Colonic mucosa (tissue), 4 donors: ENCODE measurements at places on chromosomes 12 and 14. TPM values are rescaled to one million over a fixed set of nuclear protein-coding genes. Genes with fewer than 3 reads are reported as not detected.
A peak's percentile ranks its signal among the peaks of the same experiment; 100 is the strongest.

DNA sequence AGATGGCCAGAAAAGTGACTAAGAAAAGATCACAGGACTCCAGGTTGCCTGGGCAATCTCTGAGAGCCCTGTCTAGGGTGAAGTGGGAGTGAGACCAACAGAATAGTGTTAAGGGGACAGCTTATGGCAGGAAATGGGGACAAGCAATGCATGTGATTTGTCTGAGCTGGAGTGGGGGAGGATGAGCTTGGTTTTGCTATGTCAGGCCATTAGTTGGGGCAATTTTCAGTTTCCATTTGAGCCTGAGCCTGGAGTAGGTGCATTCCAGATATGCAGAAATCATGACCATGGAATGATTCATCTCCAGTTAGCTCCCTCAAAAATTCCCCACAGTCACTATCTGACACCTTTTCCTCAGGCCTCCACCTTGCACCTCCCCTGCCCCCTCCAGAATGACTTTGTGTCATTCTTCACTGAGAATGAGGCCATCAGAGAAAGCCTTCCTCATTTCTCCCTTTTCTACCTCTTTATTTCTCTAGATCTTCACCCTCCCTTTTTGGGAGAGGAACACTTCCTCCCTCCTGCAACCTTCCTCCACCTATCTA lies 150.9 kb upstream of the PLEKHG7 start:
- DNase-seq = no peak

DNA sequence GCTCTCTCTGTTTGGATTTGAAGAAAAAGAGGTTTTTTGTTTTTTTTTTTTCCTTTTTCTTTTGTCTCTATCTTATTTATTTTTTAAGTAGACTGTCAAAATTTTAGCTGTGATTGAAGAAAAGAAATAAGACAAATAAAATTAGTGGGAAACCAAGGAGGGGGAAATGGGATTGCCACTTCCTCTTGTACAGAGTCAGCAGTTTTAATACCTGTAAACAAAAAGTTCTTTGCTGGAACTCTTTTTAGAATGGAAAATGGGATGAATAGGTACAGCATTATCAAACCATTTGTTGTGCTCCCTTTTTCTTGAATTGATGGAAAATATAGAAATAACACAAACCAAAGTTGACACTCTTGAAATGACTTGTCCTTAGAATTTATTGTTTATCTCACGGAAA lies 680.7 kb downstream of the DIO2 start:
- no peak for DNase-seq

- DNase-seq = no peak
Measured at GRCh38 chr14:92472860-92473259, 40.7 kb upstream of the RIN3 start.

GRCh38 chr12:15356951-15357364 lies 34.6 kb downstream of the PTPRO start:
- no peak for DNase-seq

GRCh38 chr12:51924551-51925319 lies 17.4 kb downstream of the ACVRL1 start:
- DNase-seq = no peak

DNA sequence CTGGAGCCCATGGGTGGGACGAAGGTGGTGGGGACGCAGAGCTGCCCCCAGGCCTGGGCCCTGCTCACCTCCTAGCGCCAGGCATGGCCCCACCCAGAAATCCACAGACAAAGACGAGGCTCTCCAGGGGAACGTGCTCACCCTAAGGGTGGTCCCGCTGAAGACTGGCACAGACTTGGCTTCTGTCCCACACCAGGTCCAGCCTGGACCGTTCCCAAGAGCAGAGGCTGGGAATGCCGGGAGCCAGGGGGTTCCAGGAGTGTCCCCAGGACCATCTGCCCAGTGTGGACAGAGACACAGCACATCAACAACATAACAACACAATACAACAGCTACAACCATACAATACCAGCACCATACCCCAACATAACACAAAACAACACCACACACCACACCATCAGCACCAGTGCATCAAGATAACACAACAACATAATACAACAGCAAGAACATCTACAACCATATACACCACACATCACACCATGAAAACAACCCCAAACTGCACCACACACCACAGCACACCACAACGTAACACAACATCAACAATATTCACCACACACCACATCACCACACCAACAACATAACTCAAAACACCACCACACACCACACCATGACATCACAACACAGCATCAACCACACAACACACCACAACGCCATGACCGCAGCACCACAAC lies 329.6 kb downstream of the ADGRD1 start:
- DNase-seq = no peak

DNA sequence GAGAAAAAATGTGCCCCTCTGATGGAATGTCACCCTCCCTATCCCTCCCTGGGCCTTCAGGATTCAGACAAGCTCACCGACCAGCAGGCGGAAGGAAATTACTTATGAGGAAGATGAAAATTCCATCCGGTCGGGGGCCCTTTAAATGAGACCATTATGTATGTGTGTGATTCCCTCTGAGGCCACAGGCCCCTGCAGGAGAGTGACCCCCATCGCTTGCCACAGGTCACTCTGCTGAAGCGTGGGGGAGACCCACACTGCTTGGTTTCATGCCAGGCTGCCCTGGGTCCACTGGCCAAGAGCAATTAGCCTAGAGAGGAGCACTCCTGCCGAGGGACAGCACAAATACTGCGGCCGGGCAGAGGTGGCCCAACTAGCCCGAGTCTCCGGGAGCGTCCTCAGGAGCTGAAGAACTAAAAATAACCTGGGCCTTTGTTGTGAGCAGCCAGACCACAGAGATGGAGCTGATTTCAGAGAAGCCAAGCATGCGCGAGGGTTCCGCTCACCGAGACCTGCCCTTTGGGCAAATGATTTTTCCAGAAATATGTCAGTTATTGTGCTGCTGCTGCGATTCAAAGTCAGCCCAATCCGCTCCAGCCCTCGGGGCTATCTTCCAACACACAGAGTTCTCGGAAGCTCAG lies 276.4 kb downstream of the DPF3 start:
- DNase-seq = peak; percentile 15

GRCh38 chr12:68452078-68452715 lies 120.0 kb upstream of the MDM1 start:
- no peak for DNase-seq

DNA sequence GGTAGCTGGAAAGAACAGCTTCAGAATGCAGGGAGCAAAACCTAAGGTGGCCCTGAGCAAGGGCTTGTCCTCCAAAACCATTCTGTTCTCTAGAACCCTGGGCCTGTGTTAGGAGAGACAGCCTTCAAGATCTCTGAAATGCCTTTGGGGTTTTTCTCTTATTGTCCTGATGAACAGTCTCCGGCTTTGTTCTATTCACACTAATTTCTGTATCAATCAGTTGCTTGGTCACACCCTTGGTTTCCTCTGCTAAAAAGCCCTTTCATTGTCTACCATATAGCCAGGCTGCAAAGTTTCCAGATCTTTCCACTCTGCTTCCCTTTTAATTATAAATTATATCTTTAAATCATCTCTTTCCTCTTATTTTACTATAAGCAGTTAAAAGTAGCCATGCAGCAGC lies 219.9 kb upstream of the ARID2 start:
- no peak for DNase-seq

DNA sequence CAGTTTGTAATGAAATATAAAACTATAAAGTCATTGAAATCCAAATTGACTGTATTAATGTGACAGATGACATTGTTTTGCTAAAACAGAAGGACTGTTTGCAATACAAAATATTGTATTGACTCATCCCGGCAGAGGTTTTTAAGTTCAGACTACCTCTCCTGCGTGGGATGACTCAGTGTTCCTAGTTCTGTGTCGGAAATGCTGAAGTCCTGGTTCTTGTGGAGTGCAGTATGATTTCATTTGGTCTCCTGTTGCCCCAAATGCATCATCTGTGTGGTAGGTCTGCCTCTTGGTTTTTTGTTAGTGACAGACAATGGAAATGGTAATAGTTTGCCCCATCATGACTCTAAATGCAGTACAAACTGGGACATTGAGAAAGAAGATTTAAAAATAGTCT lies 27.8 kb downstream of the PELI2 start:
- no peak for DNase-seq

- no peak for DNase-seq
Measured at GRCh38 chr14:47346849-47347248, 328.6 kb downstream of the MDGA2 start.

DNA sequence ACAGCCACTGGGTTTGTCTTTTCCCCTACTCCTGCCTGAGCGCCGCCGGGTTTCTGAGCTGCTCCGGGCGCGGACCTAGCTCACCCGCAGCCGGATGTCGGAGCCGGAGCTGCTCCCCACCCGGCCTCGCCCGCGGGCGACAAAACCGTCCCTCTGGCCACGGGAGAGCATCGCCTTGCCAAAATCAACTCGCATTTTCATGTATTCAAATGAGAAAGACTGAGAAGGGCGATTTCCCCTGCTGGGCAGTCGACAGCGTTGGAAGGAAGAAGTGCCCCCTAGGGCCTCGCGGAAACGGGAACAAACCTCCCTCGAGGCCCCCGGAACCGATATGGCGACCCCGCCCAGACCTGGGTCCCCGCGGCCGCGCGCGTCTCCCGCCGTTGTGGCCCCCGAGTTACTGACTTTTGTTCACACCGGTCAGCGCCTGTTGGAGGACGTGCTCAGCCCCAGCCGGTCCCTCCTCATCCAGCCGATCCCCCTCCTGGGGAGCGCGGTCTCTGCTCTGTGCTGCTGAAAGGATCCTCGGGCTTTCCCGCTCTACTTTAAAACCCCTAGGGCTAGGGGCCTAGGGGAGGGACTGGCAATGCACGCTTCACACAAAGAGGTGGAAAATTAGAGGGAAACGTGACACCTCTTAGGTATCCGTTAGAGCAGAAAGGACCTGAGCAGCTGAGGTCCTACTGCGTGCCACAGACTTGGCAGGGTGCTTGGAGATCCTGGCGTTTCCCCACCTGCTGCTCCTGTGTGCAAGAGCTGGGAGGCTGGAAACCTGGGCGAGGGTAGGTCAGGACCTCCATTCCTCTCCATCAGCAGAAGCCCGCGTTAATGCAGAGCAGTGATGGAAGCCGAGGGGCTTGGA lies 4.3 kb downstream of the TTC6 start:
- DNase-seq = peak; percentile 31

DNA sequence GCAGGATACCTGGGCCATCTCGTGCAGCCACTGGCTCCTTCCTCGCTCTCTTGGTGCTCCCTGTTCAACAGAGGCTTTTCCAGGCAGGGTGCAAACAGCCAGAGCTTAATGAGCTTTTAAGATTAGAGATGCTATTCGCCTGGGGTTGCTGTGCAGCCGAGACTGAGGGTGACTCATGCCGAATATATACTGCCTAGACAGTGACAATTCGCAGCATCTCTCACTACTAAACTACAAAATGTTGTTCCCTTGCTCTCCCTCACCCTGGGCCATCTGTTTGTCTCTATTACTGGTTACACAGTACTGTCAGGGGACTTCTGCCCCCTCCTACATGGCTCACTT lies 26.0 kb upstream of the TESC start:
- no peak for DNase-seq

DNA sequence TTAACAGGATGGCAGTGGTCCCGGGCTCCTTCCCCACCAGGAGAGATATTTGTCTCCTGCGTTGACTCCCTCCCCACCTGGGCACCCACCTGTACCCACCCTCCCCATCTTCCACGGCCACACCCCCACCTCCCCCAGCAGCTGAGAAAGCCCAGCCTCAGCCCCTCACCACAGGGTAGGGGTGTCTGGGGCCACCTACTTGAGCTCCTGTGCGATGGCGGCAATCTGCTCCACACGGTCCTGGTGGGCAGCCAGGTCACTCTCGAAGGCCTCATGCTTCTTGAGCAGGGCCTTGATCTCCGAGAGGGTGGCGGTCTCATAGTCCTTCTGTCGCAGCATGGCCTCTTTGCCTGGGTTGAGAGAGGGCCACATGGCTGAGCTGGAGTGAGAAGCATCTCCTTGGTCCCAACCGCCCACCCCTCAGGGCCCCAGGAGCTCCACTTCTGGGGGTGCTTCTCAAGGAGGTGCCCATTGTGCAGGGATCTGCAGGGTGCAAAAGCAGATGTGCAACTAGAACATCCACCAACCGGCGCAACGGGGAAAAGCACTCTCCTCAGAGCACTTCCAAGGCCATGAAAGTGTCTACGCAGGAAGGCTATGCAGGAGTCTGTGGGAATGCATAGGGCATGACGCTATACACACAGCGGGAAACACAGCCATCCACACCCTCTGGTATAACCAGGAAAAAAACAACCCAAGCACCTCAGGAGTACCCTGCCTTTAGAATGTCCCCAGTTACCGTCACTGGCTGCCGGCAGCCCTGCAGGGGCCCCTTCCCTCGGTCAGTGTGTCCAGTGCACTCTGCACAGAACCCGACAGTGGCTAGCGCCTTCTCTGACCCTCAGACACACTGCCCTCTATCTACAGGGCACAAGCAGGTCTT lies 92.6 kb upstream of the ZFP36L1 start:
- no peak for DNase-seq

- DNase-seq = no peak
Measured at GRCh38 chr14:89392181-89392580, 24.9 kb downstream of the FOXN3 start.

GRCh38 chr12:85794531-85794930 lies 41.7 kb downstream of the RASSF9 start:
- no peak for DNase-seq

GRCh38 chr12:19382111-19382526 lies 57.2 kb upstream of the AEBP2 start:
- no peak for DNase-seq

GRCh38 chr14:93713726-93714405 lies 74.4 kb downstream of the PRIMA1 start:
- peak; percentile 7 for DNase-seq

- DNase-seq = no peak
Measured at GRCh38 chr12:62625228-62625627, 158.6 kb downstream of the MON2 start.

DNA sequence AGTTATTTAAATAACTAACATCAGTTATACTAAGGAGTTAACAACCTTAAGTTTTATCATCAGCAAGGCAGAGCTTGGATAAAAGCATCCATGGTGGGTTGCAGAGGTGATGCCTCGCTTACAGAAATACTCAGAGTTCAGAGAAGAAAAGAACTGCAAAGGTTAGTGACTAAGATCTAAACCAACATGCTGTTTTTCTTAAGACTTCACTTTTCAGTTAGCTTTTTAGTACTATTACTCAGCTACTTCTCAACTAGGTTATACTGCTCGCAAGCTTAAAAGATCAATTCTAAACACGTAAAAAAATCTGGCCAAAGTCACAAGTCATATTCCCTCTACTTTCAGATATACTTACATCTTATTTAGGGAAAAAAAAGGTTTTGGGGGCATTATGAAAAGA lies 2.8 kb downstream of the PPP1CC start:
- DNase-seq = no peak

The RD3L gene
- not detected for total RNA-seq

The SAMD15 gene
- total RNA-seq = not detected

The BMAL2 gene
- 14.9 TPM for total RNA-seq

The PLXNC1 gene
- total RNA-seq = 12.4 TPM

The PPP1R36 gene
- 2.2 TPM for total RNA-seq

The KRT83 gene
- total RNA-seq = not detected

The MYL2 gene
- total RNA-seq = not detected

The TAS2R10 gene
- not detected for total RNA-seq

The USP30 gene
- total RNA-seq = 27.7 TPM

The SPIC gene
- not detected for total RNA-seq

The SYNDIG1L gene
- total RNA-seq = not detected

The ACOT2 gene
- 44.2 TPM for total RNA-seq
